Caudate nucleus (tissue), 63 donors: ENCODE measurements at places on chromosomes 1 and 21.

DNA sequence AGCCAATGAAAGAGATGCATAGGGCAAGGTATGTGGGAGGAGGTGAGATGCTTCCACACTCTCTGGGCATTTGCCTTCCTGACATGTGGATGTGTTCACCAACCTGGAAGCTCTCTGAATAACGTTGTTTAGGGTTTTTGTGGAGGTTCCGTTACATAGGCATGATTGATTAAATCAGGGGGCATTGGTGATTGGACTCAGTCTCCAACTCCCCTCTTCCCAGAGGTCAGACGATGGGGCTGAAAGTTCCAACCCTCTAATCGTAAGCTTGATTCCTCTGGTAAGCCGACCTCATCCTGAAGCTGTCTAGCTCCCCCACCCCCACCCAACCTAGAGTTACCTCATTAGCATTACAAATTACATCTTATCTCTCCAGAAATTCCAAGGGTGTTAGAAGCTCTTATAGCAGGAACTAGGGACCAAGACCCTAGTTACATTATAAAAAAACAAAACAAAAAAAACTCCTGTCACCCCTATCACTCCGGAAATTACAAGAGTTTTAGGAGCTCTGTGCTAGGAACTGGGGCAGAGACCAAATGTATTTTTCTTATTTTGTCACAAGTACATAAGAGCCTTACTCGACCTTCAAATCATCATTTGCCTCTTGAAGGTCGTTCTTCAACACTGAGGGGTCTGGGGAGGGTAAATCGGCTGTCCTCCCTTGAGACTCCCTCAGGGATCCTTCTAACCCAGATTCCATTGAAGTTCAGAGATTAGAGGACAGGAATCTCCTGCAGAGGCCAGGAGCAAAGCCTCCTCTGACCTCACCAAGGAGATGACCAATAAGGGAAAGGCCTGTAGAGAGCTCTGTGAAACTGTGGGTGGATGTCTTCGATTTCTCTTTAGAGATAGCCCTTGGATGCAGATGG is 58.2 kb downstream of the DNTTIP2 start:
- DNase-seq, result no peak

- no peak for DNase-seq
These were observed 719 bp downstream of the SOD1 start for GRCh38 chr21:31660259-31660565.

DNA sequence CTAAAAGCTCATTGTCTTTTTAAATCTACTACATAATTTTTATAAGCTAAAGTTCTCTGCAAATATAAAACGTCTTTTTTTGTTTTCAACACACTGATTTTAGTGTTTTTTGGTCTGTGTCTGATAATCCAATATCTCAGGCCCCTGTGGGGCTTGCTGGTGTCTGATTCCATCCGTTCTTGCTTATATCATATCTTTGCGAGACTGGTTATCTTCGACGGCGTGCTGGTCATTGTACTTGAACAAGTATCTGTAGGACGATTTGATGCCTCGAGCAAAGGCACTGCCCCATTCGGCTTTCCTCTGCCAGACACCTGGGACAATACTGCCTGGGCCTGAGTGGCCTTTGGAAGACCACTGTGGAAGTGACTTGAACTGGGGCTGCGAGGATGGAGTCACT is 18.4 kb upstream of the TTLL10 start:
- no peak for DNase-seq

DNA sequence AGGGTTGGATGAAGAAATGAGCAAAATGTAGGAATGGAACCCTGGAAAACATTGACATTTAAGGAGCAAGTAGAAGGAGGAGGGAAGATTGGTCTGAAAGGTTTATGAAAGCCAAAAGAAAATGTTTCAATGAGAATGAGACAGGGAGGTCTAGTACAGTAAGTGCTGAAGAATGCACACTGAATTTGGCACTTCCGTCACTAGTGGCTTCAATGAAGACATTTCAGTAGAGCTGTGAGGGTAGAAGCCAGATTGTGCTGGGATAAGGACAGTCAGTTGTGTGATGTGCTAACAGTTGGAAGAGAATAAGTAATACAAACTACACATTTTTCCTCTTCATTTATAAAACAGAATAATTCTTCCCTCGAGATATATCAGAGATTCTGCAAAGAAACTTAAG is 17.1 kb downstream of the THEM4 start:
- DNase-seq, result no peak

DNA sequence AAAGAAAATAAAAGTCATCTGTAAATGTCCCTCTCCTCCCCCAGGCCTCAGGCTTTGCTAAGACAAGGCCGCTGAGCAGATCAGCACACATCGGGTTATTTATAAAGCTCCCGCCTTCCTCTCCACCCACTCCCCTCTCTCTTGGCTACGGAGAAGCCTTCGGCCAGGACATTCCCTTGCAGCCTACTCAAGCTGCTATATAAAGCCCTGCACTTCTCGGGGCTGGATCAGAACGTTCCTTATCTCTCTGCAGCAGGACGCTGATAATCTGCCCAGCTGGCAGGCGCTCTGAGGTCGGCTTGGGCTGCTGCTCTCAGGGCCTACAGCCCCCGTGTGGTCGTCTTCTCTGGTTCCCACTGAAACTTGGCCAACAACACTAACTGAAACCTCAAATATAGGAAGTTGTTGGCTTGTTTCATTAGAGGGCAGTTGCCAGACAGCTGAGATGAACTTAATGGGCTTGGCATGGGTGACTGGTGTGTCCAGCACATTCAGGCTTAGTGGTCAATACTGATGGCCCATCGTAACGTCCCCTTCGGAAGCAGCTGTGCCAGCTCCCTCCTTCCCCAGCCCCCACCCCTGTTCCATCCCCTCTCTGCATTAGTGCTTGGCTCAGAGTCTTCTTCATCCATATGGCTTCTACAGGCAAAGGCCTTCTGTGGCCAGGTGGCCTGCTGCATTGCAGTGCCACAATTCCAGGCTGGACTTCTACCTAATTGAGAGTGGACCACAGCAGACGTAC is 64.6 kb downstream of the IER5 start:
- no peak for DNase-seq

DNA sequence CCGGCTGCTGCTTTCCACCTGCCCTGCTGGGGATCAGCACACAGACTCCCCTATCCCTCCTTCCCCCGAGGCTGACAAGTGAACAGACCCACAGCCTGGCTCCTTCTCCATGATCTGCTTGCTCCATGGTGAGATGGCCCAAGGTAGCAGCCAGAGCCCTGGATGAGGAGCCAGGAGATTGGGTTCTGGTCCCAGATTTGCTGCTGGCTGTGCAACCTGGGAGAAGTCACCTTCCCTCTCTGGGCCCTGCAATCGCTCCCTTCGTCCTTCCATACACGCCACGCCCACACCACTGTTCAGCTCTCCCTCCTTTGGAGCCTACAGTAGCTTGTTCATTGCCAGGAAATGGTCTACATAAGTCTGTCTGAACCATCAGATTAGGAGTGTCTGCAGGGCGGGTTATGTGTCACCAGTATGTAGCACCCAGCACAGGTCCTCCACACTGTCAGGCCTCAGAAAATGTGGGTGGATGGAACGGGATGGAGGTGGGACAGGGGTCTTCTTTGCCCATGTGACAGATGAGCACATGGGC is 9.2 kb upstream of the EPHA8 start:
- no peak for DNase-seq

GRCh38 chr1:51285055-51285454 is 45.3 kb downstream of the TTC39A start:
- DNase-seq, result no peak

DNA sequence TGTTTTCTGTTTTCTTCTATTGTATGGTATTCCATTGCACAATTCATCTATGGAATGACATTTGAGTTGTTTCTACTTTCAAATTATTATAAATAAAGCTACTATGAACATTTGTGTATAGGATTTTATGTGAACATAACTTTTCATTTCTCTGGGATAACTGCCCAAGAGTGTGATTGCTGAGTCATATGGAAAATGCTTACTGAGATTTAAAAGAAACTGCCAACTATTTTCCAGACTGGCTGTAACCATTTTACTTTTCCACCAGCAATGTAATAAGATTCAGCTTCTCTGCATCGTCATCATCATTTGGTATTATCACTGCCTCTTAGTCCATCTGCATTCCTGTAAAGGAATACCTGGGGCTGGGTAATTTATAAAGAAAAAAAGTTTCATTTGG is 779.6 kb upstream of the PRMT6 start:
- DNase-seq, result no peak

DNA sequence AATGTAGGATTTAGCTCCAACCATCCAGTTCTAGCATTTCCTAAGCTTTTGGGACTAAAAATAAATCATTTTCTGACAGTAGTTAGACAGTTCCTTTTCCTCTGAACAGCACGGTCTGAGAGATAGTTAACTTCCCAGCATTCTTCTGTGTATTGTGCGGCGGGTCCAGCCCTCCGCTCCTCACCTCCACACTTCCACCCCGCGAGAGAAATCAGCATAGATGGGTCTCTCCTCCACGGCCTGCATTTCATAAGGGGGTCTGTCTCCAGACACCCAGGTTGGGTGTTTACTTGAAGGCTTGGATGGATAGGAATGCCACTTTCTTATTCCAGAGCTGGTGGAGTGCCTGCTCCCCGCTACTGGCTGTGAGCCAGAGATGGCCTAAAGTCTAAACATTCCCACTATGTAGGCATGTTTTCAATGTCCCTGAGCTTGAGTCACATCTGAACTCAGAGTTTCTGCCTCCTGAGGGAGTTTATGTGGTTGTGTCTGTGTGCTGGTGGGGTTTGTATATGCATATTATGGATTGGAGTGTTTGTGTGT is 38.0 kb upstream of the PPP2R5A start:
- no peak for DNase-seq

GRCh38 chr1:181630838-181631237 is 147.5 kb downstream of the CACNA1E start:
- no peak for DNase-seq

GRCh38 chr1:225318706-225319575 is 108.9 kb downstream of the LBR start:
- no peak for DNase-seq

- DNase-seq, result no peak
These were observed 30.9 kb upstream of the CCDC17 start for GRCh38 chr1:45654540-45655280.

GRCh38 chr1:211384524-211384923 is 57.9 kb downstream of the TRAF5 start:
- no peak for DNase-seq

DNA sequence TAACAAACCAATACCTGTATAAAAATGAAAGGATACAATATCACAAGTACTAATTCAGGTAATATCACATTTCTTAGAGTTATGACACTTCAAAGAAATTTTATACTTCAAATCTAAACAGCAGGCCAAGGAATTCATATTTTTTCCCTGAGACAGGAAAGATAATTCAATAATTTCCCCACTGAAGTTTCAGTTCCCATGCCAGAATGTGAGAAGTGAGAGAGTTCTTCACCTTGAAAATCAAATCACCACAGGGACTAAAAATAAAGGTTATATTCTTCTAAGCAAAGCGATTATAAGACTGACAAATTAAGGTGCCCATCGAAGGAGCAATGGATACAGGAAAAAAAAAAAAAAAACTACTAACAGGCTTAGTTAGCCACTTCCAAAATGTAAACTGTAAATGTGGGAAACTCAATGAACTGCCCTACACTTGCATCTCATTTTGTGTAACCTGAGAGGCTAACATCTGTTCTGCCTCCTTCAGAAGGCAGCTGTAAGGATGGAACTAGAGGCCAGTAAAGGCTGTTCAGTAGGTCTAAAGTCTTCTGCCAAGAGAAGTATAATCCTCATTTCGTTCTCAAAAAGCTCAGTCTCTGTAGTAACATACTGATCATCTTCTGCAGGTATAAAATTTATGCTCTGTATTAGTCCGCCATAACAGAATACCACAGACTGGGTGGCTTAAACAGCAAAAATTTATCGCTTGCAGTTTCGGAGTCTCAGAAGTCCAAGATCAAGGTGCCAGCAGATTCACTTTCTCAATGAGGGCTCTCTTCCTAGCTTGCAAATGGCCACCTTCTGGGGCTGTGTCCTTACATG is 127.8 kb downstream of the RERE start:
- no peak for DNase-seq

DNA sequence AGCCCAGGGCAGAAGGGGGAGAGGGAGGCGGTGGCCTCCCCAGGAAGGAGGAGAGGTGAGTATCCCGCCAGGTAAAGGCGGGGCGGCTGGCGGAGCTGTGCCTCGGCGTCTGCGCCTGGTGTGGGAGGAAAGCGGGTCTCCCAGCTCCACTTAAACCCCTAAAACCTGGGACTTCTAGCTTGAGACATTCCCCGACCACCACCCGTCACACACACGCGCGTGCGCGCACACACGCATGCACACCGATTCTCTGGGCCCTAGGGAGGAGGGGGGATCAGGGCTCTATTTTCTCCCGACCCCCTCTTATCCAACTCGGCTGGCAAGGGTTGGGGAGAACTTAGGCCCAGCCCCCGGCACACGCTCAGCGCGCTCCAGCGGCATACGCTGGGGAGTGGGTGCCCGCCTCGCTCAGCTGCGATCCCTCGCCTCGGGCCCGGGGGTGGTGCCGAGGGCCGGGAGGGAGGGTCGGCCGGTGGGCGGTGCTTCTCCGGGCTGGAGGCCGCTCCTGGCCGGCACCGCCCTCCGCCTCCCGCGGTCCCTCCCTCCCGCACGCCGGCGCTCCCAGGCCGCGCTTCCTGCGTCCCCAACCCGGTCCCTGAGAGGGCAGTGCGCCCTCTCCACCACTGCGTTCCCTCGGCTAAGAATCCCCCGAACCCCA is at the start of gene TMEM51:
Gene TMEM51 (plus strand): TSS at position 564 of the 658 bp plus-strand sequence. CDS start 61,341 bp downstream, outside the sequence.
- peak; percentile 7 for DNase-seq

- peak; percentile 36 for DNase-seq
These were observed 54.5 kb upstream of the PTGFRN start for GRCh38 chr1:116855191-116855619.

GRCh38 chr1:38858833-38859560 is 575 bp downstream of the RRAGC start:
- no peak for DNase-seq

GRCh38 chr1:52182874-52183400 is 41.0 kb downstream of the ZFYVE9 start:
- DNase-seq, result no peak

GRCh38 chr21:20949884-20950283 is 48.3 kb upstream of the NCAM2 start:
- no peak for DNase-seq

DNA sequence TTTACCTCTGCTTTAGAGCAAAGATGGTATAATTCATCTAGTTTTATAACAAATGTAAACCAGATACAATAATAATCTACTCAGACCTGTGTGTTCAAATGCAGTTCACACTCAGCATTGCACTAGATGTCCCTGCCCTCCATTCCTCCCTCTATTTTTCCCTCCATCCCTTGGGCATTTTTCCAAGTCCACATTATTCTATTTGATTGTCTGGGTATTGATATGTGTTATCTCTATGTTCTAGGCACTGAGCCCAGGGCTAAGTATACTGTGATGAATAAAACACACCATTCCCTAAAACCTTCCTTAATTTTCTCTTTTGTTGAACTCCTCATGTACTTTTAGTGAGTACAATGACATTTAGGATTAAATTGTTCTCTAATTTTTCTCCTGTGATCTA is 66.2 kb upstream of the HMCN1 start:
- no peak for DNase-seq

GRCh38 chr1:117607471-117607870 is 1.6 kb downstream of the TENT5C start:
- no peak for DNase-seq

GRCh38 chr21:42157606-42158310 is 61.2 kb upstream of the ABCG1 start:
- no peak for DNase-seq

GRCh38 chr1:164583835-164584539 is 25.0 kb downstream of the PBX1 start:
- DNase-seq, result no peak
